CD8-positive, alpha-beta T cell (primary cell): ENCODE measurements at places on chromosomes 6 and 20.

DNA sequence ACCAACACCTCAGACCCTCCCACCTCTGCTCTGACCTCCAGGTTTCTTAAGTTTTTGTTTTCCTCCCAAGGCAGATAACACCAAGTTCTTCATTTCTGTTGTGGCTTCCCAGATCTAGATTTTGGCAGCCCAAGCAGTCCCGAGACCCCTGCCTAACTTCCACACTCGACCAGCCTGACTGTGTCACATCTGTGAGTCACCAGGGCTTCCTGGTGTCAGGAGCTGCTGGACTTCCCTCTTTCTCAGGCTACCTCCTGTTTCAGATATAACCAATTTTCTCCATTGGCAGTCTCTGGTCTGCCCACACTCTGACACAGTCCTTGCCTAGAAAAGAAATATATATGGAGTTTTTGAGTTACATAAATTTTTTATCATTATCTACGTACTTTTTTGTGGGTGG lies 46.1 kb upstream of the CCN6 start:
- no peak for DNase-seq

- no peak for DNase-seq
Observed at GRCh38 chr6:40426346-40427066, 160.7 kb downstream of the LRFN2 start.

DNA sequence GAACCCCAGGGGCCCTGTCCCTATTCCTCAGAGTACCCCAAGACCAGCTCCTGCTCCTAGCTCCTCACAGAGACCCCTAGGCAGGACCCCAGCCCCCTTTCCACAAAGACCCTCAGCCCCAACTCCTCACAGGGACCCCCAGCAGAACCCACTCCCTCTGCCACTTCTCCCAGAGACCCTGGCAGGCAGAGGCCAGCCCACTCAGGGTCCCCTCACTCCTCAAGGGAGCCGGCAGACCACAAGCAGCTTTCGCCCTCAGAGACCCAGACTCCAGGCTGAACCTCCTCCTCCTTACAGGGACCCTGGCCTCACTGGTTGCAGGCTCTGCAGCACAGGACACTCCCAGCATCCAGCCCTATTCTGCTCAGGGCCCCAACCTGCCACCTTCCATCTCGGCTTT lies 575 bp downstream of the SLC44A4 start:
- no peak for DNase-seq

DNA sequence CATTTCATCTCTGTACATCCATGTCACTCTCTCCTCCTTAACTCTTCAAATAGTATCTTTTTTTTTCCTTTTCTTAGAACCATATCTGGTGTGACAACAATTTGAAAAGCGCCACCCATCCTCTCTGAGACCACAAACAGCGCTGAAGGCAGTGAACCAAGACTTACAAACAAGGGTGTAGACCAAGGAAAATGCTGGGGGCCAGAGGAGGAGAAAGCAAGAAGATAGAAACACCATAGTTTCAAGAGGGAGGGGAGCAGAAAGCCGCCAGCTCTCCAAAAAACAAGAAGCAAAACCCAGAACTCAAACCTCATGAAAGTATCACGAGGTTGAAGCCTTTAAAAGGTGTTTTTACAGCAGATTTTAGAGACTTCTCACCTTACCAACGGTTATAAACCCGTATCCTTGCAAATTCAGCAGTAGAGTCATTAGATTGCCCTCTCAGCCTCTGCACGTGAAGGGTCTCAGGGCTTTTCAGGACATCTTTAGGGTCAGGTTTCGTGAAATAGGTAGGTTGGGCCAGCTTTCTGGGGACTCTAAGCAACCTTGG lies 13.3 kb upstream of the RIPOR2 start:
- DNase-seq: peak; percentile 78

GRCh38 chr6:3425574-3425973 lies 31.3 kb downstream of the SLC22A23 start:
- DNase-seq: no peak

DNA sequence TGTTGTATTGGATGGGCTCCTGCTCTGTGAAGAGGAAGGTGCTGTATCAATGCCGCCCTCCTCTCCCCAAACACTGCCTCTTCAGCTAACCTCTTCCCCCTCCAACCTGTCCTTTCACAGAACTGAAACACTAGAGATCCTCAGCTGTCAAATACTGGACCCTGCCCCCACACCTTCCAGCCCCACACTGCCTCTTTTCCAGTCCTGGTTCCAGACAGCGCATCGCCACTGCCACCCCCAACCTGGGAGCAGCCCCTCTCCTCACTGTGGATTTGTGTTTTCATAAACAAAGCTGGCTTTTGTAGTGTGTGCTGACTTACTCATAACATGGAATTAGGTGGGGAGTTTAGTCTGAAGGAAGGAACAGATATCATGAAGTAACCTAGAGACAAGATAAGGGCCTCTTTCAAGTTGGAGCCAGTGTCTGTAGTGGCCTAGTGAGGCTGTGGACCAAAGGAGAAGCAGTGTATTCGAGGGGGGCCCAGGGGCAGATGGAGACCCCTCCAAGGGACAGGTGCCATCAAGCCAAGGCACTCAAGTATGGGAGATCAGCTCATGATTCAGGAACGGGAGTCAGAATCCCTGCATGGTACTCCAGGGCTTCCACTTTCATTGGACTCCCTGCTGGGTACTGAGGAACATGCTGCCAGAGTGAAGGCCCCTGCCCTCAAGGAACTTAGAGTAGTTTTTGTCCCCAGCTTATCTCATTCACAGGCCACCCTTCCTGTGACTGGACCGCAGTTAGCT lies 2.1 kb downstream of the SCUBE3 start:
- no peak for DNase-seq

- no peak for DNase-seq
Observed at GRCh38 chr6:89409461-89410035, 2.5 kb downstream of the RRAGD start.

GRCh38 chr6:37442416-37443215 lies 9.6 kb downstream of the CMTR1 start:
- no peak for DNase-seq
